GM10248 (cell line): ENCODE measurements at places on chromosomes 12 and 14.

GRCh38 chr12:91219919-91220318, 37.3 kb upstream of the DCN start:
- no peak for DNase-seq

DNA sequence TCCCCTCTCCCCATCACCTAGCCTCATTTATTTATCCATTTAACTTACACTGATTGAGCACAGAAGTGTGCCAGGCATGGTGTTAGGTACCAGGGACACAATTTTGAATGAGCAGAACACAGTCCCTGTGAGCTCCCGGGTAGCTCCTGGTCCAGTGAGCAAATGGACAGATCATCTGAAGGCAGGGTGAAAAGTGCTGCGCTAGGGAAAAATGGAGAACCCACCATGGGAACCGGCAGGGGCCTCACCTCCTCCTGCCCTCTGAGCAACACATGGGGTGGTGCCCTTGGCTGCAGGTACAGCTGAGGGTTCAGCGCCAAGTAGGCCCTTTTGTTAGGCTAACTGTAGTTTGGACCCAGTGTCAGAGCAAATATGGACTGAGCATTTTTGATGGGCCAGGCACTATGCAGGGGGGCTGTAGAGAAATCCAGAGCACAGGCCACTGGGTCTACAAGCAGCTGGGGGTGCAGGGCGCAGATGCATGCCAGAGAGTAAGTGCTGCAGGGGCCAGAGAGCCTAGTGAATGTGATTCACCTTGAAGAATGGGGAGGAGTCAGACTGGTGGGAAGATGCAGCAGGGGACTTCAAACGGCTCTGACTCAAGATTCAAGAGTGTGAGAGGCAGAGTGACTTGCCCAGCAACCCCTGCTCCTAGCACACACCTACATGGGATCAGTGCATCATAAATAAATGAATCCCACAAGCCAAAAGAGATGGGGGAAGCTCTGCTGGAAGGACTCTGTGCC, 28.2 kb downstream of the LTBP2 start:
- no peak for DNase-seq

DNA sequence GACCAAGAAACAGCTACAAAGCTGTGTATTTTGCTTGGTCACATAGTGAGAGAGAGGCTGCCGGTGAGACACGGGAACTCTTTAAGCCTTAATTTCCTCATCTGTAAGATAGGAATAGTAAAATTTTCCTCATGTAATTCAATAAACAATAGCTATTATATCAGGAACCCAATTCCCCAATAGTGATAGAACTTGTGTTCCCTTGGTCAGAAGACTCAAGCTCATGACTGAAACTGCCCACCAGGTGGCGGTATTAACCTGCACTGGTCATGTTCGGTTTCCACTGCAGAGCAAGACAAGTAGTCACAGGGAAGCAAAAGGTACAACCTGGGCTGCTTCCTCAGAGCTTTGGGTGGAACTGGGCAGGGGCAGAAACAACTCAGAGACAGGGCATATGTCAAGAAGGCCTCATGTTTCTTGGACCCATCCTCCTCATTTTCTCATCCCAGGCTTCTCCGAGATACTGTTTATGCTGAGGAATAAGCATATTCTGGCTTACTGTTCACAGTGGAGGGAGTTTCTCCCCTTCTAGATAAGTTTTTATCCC, 4.2 kb upstream of the AJUBA start:
- peak; percentile 85 for DNase-seq

GRCh38 chr12:96274331-96274730, 80.2 kb downstream of the ELK3 start:
- no peak for DNase-seq

- DNase-seq: no peak
Measured at GRCh38 chr14:62894736-62895135, 150.5 kb downstream of the KCNH5 start.

GRCh38 chr12:54187075-54187474, 1.7 kb downstream of the SMUG1 start:
- no peak for DNase-seq

- no peak for DNase-seq
Measured at GRCh38 chr14:92570674-92571262, 57.2 kb downstream of the RIN3 start.

DNA sequence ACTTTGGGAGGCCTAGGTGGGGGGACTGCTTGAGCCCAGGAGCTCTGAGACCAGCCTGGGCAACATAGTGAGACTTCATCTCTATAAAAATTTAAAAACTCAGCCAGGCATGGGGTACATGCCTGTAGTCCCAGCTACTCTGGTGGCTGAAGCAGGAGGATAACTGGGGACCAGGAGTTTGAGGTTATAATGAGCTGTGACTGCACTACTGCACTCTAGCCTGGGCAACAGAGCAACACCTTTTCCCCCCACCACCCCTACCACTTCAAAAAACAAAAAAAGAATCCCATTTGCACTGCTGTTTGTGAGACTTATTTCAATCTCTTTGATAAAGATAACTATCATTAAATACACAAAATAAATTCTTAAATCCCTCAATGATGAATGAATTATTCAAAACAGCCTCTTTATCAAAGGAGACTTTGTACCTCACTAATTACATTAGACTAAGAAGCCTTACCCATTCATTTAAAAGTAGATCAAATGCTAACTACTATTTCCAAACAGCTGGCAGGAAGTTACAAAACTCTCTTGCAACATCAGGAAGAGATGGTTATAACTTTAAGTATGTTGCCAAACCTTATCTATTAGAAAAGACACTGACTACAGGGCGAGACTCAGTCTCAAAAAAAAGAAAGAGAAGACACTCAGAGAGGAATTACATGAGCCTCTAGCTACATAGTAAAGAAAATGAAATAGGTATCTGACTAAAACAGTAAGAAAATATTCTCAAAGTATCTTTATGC, 14.7 kb downstream of the BLTP3B start:
- DNase-seq: no peak

- DNase-seq: no peak
Measured at GRCh38 chr12:16218234-16218633, 59.3 kb downstream of the SLC15A5 start.

DNA sequence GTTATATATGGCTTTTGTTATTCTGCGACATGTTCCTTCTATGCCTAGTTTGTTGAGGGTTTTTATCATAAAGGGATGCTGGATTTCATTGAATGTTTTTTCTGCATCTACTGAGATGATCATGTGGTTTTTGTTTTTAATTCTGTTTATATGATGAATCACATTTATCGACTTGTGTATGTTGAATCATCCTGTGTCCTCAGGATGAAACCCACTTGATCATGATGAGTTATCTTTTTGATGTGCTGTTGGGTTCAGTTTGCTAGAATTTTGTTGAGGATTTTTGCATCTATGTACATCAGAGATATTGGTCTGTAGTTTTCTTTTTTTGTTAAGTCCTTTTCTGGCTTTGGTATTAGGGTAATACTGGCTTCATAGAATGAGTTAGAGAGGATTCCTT, 291.2 kb downstream of the AKAP6 start:
- no peak for DNase-seq

GRCh38 chr14:24430143-24430681, 458 bp downstream of the KHNYN start:
- DNase-seq: peak; percentile 84

GRCh38 chr14:91385697-91386096, 31.9 kb downstream of the CCDC88C start:
- DNase-seq: no peak

DNA sequence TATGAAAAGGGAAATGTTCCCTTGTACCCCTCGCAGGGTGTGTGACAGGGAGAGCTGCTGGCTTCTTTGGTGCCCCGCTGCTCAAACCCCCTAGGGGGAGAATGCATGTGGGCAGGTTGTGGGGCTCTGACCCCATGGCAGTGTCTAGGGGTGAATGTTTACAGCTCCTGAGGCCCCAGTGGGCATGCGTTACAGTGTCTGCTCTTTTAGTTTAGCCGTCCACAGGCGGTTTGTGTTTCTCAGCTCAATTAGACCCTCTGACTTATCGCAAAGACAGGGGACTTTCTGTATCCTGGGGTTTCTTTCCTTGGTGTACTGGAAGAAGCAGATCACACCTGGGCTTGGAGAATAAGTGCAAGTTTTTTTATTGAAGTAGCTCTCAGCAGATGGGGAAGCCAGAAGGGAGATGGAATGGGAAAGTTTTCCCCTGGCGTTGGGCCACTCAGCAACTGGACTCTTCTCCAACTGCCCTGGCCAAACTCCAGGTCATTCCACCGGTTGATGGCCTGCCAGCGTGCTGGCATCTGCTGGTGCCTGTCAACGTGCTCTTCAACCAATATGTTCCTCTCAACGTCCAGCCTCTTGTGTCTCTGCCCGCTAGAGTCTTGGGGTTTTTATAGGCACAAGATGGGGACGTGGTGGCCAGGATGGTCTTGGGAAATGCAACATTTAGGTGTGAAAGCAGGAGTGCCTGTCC, 720.9 kb downstream of the FSCB start:
- DNase-seq: no peak

GRCh38 chr12:80857311-80857710, 80.4 kb downstream of the LIN7A start:
- DNase-seq: no peak

DNA sequence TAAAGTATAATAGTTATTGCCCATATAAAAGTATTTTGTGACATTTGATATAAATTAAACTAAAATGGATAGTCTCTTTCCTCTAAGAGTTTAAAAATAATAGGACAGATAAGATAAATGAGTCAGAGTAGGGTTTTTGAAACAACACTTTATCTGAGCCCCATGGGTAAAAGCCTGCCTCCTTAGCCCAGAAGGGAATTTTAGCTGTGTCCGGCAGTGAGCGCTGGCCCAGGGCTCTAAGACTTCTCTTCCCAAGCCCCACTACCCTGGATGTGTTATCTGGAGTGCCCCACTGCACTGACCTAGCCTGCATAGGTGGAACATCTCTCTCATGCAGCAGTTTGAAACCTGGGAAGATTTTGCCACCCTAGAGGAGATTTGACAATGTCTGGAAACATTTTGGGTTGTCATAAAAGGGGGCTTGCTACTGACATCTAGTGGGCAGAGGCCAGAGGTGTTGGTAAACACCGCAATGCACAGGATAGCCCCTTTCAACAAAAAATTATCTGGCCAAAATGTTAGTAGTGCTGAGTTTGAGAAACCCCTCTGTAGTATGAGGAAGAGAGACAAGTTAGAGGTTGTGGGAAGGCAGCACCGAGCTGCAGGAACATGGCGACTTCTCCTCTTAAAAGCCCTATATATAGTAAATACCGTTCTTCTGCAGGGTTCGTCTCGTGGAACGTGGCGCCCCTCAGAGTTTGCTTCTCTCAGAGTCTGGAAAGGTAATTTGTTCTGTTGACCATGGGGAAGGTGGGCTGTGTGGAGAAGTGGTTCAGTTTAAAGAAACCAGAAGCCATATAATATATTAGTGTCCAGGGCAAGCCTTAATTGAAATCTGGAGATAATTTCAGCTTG, 29.3 kb upstream of the ATF1 start:
- peak; percentile 22 for DNase-seq

GRCh38 chr12:52461693-52462092, 9.7 kb upstream of the KRT6B start:
- DNase-seq: no peak

GRCh38 chr12:203462-204260, 10.3 kb downstream of the SLC6A12 start:
- DNase-seq: no peak

GRCh38 chr12:18446061-18446644, 184.8 kb downstream of the PIK3C2G start:
- no peak for DNase-seq

- no peak for DNase-seq
Measured at GRCh38 chr14:94509356-94509755, at the start of gene SERPINA12. Gene SERPINA12 (minus strand): TSS chr14:94509469. CDS start chr14:94498397, 11,072 bp downstream.

DNA sequence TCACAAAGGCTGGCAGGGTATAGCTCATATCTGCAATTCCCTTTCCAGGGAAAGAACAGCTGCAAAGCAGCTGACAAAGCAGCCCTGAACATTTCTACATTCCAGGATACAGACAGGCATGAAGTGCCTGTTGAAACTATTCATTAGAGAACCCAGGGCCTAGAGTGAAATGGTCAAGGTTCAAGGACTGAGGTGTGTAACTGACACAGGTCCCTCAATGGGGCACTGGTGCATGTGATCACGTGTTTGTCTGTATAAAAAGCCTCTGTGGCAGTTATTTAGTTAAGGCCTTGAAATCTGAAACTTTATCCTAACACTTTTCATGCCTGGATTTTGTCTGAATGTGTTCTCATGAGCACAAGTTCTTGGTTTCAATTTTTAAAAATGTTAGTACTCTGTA, 47.1 kb downstream of the GIT2 start:
- no peak for DNase-seq

DNA sequence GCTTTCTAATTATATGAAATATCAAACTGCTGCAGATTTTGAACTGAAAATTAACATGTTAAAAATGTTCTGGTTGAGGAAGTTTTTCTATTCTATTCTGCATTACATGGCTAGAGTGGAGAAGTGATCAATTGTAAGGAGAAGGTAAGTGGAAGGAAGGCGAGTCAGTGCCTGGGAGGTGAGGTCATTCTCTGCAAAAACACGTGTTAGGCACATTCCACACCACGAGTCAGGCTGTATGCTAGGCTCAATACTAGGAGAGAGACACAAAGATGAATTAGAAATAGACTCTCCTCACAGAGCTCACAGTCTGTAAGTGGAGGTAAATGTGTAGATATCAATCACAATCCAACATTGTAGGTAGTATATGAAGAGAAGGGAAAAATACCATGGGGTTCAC, 194.1 kb downstream of the NOVA1 start:
- no peak for DNase-seq

DNA sequence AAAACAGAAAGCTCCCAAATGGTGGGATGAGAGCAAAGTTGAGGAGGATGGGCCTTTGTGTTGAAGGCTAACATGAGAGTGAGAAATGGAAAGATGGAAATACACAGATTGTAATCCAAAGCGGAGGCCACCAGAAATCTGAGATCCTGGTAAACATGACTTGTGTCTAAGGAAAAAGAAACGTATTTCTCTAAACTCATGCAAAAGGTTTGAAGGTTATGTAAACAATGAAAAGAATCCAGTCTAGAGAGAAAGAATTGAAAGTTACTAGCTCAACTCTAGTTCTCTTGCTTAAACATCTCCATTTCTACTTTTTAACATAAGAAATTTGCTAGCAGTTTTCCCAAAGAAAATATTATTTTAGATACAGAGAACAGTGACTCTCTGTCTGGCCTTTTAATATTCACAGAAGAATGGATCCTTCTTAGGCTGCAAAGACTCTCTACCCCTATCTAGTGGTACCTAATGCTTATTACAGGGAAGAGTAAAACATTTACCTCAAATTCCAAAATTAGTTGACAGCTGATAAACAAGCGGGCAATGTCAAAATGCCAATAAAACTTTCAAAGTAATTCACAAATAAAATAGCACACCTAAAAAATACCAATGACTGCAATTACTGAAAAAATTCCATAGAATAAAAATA, 75.8 kb upstream of the SOX5 start:
- DNase-seq: no peak

- no peak for DNase-seq
Measured at GRCh38 chr12:84508851-84509260, 403.7 kb downstream of the SLC6A15 start.

GRCh38 chr12:11804130-11804529, 154.7 kb downstream of the ETV6 start:
- DNase-seq: no peak

DNA sequence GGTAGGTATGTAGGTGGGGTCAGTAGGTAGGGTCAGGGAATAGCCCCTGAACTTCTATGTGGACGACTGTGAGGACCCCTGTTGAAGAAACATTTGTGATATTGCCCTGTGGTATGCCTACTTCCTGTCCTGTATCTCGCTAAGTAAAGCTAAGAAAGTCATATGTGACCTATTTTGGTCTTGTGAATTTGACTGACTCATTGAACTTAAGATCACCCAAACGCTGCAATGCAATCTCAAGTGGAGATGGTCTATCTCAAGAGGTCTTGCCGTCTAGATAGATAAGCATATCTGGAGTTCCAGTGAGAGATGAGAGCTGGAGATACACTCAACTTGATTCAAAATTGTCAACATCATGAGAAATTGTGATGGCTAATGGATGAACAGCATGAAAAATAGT, 73.8 kb downstream of the TRAFD1 start:
- DNase-seq: no peak
